Small intestine (tissue), 16 donors: ENCODE measurements at places on chromosomes 3 and 15.

GRCh38 chr3:126023390-126023789 lies 54.4 kb downstream of the ROPN1B start:
- no peak for DNase-seq

DNA sequence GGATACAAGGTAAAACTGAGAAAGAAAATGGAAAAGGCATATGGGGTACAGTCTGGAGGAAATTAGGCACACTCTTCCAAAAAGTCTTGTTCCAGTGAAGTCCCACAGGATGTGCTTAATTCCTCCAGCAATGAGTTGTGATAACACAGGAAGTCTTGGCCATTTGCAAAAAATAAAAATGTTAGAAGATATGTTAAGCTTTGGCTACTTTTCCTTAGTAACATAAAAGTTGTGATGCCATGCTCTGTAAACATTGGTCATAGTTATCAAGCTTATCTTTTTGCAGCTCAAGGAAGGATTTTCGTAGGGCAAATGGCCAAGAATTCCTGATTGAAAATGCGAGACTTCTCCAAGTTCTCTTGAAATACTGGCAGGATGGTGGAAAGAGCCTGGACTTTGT lies 26.4 kb downstream of the LNP1 start:
- no peak for DNase-seq

GRCh38 chr3:197701841-197702240 lies 34.9 kb downstream of the RUBCN start:
- peak; percentile 88 for DNase-seq

- DNase-seq = no peak
Observed at GRCh38 chr3:194995922-194996321, 275.0 kb downstream of the XXYLT1 start.

DNA sequence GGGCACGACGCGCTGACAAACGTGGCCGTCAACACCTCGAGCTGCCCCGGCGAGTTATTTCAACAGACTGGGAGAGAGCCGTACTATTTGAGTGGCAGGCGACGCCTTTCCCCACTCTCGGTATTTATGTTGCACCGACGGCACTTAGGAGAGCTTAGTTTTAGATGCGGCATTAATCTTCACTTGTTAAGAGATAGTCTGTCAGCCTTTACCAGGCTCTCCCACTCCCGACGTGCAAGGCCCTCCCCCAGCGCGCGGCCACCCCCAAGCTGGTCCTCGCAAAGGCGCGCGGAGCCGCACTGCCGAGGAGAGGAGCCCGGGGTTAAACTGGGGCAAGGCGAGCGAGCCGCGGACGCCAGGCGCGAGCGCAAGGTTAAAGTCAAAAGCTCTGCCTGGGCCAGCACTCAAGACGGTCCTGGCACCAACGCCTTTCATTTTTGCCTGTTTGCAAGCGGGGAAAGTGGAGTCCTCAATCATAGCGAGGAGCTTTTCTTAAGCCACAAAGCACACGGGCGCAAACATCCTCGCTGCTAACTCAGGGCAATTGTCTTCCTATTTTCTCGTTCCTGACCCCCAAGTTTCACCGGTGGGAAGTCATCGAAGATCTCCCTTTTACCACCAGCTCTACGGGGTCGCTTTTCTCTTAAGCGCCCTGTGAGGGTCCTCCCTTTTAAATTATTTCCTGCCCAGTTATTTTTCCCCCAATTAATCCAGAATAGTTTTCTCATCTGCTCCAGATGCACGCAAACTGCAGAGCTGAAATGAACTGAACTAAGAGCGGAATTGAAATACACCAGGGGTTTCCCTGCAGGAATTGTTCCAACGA lies 86.6 kb downstream of the NR2F2 start:
- peak; percentile 24 for DNase-seq

- no peak for DNase-seq
Observed at GRCh38 chr3:146513386-146514051, 30.9 kb downstream of the PLSCR1 start.

- DNase-seq = no peak
Observed at GRCh38 chr3:194469977-194470376, 16.8 kb downstream of the ATP13A3 start.

- DNase-seq = no peak
Observed at GRCh38 chr3:84637272-84637671, 321.5 kb upstream of the CADM2 start.

DNA sequence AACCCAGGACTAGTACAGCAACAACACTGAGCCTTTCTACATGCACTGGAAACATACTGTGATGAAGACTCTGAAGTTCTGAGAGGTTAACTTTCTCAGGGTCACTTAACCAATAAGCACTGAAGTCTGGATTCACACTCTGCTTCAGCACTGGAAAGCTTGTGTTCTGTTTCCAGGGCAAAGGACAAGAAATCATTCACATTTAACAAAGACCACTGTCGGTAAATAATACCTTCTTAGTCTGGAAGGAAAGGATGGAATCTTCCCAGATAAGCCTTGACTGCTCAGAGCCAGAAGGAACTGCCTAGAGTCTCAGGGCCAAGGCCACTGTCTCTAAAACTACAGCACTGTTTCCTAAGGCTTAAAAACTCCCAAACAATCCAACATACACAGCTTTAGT lies 4.3 kb upstream of the GLYCTK start:
- DNase-seq = peak; percentile 47

- no peak for DNase-seq
Observed at GRCh38 chr15:90552162-90552928, 22.6 kb downstream of the CRTC3 start.

GRCh38 chr3:141368925-141369794 lies 856 bp downstream of the ZBTB38 start:
- DNase-seq = peak; percentile 31

DNA sequence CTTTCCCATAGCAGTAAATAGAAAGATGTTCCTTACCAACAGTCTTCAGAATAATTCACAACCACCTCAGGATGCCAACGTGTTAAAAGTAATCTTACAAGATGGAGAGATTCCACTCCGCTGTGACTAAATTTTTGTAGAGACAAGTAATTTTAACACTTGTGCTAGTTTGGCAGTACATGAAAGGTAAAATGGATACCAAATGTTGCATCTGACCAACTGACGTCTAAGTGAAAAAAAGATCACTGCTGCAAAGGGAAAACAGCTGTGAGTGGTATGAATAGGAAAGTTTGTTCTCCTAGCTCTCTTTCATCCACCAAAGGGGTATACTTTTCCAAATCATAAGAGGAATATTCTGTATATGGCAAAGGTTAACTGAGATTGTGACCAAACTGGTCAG lies 2.6 kb downstream of the SPG21 start:
- DNase-seq = no peak

DNA sequence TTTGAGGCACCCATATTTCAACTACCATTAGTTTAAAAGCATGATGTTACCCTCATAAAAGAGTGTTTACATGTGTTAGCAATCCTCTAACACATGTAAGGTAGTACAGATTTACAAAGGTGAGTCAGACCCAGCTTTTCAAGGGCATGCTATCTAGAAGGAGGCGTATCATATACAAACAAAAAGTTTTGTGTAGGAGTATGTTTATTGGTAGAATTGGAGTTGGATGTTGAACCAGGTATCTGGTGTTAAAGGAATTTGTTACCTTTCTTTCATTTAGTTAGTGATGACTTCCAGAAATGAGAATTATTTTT lies 2.4 kb downstream of the HACD3 start:
- DNase-seq = no peak

DNA sequence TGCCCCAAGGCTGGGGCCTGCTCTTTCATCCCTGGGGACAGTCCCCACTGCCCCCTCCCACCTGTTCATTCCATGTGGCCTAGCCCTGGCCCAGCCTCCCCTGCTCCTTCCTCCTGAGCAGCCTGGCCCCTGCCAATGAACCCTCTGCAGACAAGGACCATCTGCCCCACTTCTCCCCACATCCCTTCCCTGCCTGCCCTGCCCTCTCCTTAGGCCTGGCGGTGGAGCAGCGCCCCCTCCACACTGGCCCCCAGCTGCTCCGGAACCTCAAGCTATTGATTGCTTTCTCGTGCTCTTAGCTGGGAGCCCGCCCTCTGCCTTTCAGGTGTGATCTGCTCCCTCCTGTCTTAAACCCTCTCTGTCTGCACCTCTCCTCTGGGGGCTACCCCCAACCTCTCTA lies 8.0 kb downstream of the PLXNA1 start:
- no peak for DNase-seq

DNA sequence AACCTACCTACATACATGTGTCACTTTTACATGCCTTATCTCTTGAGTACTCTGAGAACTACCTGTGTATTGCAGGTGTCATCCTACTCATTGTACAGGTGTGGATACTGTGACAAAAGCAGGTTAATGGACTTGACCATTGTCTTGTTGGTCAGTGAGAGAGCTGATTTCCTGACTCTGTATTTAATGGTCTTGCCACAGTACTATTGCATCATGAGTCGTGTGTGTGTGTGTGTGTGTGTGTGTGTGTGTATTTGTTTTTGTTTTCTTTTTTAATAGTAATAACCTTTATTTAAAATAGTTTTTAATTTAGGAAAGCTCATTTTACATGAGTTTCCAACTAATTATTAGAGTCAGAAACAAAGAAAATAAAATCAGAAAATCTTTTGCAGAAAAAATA lies 7.7 kb downstream of the SELENOT start:
- DNase-seq = no peak

GRCh38 chr3:96755519-96755918 lies 58.9 kb upstream of the EPHA6 start:
- no peak for DNase-seq

GRCh38 chr15:88623061-88623460 lies 1.9 kb downstream of the AEN start:
- no peak for DNase-seq

DNA sequence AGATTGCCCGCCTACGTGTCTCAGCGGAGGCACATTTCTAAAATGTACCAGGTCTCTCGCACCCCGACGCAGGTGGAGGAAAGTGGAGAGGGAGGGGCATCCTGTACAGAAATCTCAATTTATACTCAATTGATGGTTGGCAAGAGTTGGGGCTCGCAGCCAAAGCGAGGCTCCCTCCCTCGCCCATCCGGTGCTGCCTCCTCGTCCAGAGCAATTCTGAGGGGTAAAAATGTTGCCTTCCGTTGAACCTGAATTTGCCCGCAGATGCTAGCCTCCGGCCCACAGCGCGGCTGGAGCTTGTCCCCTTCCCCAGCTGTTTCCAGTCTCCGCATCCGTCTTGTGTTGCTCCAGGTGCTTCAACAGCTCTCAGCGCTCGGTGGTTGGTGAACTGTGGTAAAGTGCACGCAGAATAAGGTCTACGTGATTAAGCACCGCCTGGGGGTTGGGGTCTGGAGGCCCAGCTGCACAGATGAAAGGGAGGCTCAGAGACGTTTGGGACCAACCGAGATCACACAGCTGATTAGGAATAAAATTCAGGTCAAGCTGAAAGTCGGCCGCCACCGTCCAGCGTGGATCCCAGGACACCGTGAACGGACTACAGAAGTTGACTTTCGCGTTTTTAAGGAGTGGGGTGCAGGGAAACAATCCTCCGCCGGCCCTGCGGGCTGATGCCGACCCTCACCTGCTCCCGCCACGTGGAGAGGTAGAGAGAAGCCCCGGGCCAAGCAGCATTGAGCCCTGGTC lies 846 bp upstream of the POLG start:
- no peak for DNase-seq

GRCh38 chr3:44132061-44132460 lies 109.6 kb upstream of the TOPAZ1 start:
- DNase-seq = no peak

DNA sequence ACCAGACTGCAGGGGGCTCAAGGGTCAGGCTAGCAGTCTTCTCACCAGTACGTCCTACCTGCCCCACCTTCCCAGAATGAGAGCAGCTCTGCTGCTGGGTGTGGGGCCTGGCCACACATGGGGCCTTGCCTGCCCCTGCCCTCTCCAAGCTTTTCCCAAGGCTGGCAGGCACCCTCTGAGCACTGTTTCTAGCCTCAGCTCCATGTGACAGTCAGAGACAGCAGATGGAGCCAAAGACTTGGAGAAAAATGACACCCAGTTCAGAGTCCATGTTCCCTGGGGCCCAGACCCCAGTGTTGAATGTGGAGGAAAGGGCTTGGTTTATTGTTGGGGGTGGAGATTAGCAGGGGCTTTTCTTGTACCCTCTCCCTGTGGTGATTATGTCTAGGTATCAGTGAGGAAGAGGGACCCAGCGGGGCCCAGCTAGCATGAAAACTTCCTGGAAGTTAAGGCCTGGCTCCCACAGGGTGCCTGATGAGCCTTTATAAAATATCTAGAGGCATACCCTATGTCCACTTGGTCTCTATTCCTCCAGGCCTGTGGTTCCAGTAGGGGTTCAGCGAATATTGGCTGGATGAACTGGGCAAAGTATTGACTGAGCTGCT lies 153.8 kb downstream of the EEFSEC start:
- DNase-seq = peak; percentile 27

GRCh38 chr3:196600359-196600758 lies 31.9 kb downstream of the FBXO45 start:
- no peak for DNase-seq

DNA sequence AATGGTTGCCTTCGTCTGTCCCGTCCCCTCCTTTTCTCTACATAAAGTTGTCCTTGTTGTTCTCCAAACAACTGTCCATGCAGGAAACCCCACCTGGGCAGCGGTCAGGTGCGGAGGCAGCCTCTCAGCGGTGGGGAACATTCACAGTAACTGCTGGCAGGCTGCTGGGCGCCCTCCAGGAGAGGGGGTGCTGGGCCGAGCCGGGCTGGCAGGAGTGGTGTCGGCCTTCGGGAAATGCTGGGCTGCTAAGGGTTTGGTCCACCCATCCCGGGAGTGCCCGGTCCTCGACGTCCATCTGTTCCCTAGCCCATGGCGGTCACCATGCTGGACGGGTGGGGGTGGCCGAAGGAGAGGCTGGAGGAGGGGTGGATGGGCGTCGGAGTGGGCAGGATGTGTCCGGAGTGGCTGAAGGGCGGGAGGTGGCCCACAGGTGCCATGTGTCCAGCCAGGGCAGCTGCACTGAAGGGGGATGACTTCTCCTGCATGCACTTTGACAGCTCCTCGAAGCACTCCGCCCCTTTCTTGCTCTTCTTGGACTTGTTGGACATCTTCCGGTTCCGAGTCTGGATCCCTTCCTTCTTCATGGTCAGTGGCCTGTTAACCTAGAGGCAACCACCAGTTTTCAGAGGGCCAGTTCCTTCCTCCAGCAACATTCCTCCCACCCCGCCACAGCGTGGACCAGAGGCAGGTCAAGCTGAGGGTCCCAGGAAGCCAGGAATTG lies 12.1 kb downstream of the GATA2 start:
- no peak for DNase-seq

DNA sequence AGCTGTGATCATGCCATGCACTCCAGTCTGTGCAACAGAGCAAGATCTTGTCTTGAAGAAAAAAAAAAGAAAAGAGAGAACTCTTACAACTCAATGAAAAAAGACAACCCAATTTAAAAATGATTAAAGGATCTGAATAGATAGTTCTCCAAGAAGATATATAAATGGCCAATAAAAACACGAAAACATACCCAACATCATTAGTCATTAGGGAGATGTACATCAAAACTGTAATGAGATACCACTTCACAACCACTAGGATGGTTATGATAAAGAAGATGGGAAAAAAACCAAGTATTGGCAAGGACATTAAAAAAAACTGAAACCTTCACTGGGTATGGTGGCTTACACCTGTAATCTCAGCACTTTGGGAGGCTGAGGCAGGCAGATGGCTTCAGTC lies 2.4 kb upstream of the PRKCI start:
- no peak for DNase-seq

GRCh38 chr15:68554721-68555678 lies 23.8 kb upstream of the CORO2B start:
- no peak for DNase-seq

- peak; percentile 44 for DNase-seq
Observed at GRCh38 chr15:77753281-77753873, 120.7 kb upstream of the LINGO1 start.

GRCh38 chr3:55486101-55486856 lies 827 bp downstream of the WNT5A start:
- DNase-seq = peak; percentile 59
